Stimulated activated CD4-positive, alpha-beta T cell treated with anti-CD3 and anti-CD28 coated beads, Interleukin-1b, Interleukin-23, amount 100 ng/mL, for 1 hour (primary cell): ENCODE measurements at places on chromosomes 5 and 9.
A peak's percentile ranks its signal among the peaks of the same experiment; 100 is the strongest.

GRCh38 chr5:134555890-134556311 lies 30.4 kb downstream of the JADE2 start:
- peak; percentile 49 for DNase-seq

DNA sequence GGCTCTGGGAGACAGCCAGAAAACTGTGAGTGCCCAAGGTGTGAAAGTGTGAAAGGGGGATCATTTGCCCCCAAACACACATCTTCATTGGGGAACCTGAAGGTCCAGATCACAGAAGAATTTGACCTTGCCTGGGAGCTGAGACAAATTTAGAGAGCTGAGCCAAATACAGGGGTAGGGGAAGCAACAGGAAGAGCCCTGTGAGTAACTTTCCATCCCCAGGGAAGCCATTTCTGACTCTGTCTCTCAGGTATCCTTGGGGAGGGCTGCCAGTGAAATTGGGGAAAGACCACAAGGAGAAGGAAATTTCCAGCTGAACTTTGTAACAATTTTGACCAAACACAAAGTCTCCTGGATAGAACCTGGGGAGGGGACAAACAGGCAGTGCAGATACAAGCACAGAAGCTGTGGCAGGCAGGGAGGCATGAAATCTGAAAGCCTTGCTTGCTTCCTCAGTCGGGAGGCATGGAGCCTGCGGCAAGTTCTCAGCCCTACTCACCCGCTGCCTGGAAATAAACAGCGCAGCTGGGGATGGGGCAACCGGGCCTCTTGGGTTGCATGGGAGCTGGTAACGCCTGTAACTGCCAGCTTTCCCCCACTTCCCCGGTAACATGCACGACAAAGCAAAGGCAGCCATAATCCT lies 31.5 kb upstream of the ZCCHC9 start:
- DNase-seq: no peak

GRCh38 chr5:65263321-65263720 lies 218.4 kb downstream of the ADAMTS6 start:
- no peak for DNase-seq

DNA sequence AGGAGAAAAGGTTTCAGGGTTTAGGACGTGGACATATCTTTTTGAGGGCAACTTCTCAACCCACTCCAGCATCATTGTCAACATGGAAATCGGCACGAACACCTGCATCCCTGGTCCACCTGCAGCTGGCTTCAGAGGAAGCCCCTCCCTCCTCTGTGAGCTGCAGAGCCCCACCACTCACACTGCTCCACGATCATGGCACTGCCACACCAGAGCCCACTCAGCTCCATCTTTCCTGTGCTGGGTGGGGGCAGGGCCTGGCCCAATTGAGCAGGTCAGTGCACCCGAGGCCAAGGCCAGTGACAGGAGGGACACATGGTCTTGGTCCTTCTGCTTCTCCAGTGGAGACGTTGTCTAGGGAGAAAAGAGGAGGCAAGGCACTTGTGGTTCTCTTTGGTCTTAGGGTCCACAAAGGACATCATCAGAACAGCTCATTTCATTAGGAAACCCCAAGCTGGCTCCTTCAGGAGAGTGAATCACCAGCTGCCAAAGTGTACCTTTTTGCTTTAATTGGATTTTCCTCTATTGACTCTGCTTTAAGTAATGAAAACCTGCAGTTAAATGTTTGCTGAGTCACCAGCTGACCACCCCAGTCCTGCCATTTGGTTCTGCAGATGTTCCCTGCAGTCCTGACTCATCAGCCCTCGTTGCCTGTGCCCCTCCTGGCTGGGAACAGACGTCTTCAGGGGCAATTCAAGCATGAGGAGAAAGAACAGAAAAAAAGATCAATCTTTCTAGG lies 56.2 kb downstream of the UBE2QL1 start:
- no peak for DNase-seq

GRCh38 chr9:91948101-91948596 lies 1.9 kb downstream of the ROR2 start:
- DNase-seq: no peak

- no peak for DNase-seq
Measured at GRCh38 chr9:92590377-92590776, 54.6 kb upstream of the ECM2 start.

- no peak for DNase-seq
Measured at GRCh38 chr9:18235181-18235908, 238.6 kb upstream of the ADAMTSL1 start.

- no peak for DNase-seq
Measured at GRCh38 chr5:140245341-140245740, 57.6 kb downstream of the PFDN1 start.

DNA sequence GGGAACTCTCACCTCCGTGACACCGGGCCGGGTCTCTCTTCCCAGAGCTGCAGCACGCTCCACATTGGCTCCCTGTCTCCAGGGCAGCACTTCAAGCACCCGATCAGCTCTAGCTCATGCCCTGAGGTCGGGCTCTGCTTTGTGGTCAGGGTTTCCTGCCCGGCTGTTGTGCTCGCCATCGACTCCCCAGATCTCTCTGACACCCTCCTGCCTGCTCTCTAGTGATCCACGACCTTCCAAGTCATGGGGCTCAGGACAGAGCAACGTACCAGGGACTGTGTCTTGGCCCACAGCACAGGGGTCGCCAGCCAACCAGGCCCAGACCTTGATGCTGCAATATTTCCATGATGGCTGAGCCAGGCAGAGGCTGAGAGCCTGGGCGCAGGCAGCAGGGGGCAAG lies 45.1 kb downstream of the PRRT1B start:
- no peak for DNase-seq

DNA sequence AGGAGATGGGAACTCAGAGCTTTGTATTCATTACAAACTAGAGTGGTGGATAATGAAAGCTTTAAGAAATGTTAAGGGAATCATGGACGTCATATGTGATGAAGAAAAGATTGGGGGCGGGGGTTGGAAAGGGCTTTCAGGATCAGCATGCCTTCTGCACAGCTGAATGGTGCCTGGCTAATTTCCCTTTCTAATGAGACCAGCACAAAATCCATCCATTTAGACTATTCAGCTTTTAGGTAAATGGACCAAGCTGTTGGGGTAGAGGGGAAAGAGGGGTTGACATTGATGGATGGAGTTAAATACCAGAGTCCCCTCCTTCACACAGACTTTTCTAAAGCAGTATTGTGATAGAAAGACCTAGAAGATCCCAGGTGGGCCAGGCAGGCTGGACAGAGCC lies 737.9 kb upstream of the WWC1 start:
- no peak for DNase-seq

DNA sequence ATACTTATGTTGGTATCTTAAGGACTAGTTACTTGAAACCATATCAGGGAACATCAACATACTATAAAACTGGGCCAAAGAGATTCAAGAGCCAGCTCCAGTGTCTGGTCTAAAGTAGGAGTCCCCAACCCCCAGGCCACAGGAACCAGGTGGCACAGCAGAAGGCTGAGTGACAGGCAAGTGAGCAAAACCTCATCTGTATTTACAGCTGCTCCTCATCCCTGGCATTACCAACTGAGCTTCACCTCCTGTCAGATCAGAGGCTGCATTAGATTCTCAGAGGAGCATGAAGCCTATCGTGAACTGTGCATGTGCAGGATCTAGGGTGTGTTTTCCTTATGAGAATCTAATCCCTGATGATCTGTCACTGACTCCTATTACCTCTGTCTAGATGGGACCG lies 581.6 kb upstream of the CDH9 start:
- no peak for DNase-seq

- peak; percentile 64 for DNase-seq
Measured at GRCh38 chr9:92716557-92716956, 46.6 kb upstream of the IPPK start.

DNA sequence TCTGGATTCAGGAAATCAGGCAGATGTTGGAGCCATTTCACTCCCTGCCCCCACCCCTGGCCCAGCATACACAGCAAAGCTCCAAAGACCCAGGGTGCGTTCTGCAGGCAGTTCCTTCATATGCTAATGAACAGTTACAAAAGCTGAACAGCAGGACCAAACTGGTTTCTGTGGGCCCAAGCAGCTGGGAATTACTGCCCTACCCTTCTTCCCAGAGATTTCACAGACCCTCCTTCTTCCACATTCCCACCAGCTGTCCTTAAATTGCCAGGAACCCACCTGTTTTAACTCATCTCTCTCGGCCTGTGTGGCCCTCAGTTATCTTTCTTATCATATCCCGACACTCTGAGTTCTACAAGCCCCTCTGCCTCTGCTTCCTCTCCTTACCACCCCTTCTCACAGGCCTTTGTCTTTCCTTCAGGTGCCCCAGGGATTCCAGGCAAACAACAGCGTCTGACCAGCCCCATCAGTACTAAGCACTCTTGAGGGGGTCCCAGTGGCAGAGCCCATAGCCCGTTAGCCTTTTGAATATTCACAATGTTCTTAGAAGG lies 10.6 kb upstream of the F2RL1 start:
- no peak for DNase-seq

GRCh38 chr5:57302643-57303042 lies 128.8 kb downstream of the GPBP1 start:
- no peak for DNase-seq

DNA sequence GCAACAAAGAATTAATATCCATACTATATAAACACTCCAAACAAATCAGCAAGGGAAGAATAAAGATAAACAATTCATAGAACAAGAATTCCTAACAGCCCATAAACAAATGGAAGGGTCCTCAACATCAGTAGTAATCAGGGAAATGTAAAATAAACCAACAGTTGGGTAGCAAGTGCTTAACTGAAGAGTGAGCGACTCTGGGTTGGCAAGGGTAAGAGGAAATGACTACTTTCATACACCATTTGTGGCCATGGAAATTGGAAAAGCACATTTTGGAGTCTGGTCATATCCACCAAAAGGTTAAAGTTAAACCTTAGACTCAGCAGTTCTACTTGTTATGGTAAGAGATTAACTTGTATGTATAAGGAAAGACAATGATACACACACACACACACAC lies 17.4 kb upstream of the RORB start:
- DNase-seq: no peak

DNA sequence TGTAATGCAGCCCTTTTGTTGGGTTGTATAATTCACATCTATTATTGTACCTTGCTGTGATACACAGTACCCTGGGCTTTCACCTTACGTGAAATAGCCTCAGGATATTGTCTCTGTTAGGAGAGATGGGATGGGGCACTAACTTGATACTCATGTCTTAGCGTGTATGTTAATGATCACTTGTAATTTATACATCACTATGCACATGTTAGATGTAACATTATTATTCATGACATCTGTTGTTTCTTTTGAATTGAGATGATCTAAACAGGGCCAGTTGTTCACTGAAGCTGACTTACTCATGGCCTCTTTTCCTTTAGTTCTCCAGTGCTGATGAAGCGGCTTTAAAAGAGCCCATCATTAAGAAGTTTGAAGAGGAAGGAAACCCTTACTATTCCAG lies 65.2 kb downstream of the MCCC2 start:
- DNase-seq: no peak

DNA sequence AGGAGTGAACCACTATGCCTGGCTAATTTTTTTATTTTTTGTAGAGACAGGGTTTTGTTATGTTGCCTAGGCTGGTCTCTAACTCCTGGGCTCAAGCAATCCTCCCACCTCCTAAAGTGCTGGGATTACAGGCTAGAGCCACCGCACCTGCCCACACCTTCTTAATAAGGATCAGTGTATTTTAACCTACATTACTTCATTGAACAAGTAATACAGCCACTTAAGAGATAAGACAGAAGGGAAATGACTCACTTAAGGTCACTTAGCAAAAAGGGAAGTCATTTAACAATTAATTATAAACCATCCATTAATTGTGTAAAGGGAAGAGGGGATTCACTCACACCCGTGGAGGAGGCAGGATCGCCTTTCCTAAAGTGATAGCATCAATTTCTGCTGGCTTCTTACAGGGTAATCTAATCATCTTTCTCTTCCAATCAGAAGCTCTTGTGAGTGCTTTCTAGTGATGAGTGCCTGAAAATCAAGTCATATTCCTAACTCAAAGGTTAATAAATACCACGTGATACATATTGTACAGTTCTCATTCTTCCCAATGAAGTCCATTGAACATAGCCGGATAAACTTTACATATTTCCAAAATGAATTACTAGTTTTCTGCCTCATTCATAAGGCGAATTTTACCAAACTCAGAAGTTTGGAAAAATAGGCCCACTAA lies 3.5 kb downstream of the FBXW11 start:
- no peak for DNase-seq

GRCh38 chr5:125848751-125849150 lies 574.5 kb upstream of the GRAMD2B start:
- no peak for DNase-seq

DNA sequence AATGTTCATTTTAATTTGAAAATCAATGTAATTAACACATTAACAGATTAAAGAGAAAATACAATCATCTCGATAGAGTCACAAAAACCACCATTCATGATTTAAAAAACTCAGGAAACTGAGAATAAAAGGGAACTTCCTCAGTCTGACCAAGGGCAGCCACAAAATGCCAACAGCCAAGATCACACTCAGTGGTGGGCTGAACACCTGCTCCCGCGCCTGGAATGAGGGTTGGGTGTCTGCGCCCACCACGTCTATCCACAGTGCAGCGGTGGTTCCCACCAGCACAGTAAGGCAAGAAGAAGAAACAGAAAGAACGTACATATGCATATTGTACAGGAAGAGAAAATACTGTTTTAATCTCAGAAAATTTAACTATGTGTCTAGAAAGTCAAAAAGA lies 11.7 kb upstream of the NSMF start:
- DNase-seq: no peak

DNA sequence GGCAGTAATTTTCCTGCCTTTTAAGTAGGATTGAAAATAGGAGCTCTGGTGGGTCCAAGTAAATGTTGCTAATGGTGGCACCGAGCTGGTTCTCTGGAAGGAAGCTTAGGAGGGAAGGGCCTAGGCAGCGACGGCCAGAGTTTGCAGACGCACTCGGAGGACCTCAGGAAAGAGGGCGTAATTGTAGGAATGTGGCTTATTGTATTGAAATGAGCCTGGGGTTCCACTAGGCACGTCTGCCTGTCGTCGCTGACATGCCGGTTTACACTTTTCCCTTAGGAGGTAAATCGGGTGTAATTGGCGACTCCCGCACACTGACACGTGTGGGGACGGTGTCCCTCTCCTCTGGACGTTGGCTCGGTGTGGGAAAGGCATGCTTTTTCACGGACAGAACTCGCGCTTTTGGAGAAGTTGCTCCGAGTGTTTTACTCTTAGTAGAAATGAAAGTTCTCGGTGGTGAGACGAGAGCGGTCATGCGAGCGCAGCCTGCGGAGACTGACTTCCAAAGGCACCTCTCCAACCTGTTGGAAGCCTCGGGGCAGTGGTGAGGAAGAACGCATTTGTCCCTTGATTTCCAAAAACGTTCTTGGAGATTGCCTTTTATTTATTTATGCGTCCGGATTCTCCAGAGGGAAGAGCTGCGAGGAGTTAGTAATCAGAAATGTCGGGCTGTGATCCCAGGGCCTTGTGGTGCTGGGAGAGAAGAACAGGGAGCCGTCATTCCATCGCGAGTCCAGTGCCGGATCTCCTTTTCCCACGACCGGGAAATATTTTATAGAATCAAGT lies 1.3 kb downstream of the NR4A3 start:
- no peak for DNase-seq

DNA sequence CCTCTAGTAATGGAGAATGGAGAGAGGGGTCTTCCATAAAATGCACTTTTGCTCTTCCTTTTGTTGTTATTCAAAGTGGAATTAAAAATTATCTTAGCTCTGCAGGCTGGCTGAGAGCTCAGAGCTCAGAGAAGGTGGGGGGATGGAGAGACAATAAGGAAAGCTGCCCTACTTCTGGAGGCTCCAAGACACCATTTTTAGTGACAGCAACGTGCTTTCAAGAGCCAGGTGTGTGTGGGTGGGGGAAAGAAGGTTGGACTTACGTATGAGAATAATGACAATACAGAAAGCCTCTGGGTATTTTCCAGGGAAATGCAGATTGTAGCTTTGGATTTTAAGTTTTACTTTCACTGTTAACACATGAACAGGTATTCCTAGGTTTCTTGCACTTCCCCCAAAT lies 173.9 kb downstream of the TRPM3 start:
- DNase-seq: no peak
